ENCODE measurements at places on chromosomes 1 and 21.

GRCh38 chr1:147099192-147099591, 73.1 kb downstream of the PRKAB2 start:
- DNase-seq = no peak

GRCh38 chr1:221832151-221832550, 90.3 kb upstream of the DUSP10 start:
- no peak for DNase-seq

GRCh38 chr1:21192284-21192683, 15.6 kb upstream of the EIF4G3 start:
- no peak for DNase-seq

GRCh38 chr1:15915991-15916390, 59.9 kb downstream of the ZBTB17 start:
- DNase-seq = no peak

- DNase-seq = no peak
These were observed 39.3 kb upstream of the RAVER2 start for GRCh38 chr1:64705591-64705990.

GRCh38 chr21:39690454-39690853, 54.5 kb upstream of the IGSF5 start:
- DNase-seq = no peak

DNA sequence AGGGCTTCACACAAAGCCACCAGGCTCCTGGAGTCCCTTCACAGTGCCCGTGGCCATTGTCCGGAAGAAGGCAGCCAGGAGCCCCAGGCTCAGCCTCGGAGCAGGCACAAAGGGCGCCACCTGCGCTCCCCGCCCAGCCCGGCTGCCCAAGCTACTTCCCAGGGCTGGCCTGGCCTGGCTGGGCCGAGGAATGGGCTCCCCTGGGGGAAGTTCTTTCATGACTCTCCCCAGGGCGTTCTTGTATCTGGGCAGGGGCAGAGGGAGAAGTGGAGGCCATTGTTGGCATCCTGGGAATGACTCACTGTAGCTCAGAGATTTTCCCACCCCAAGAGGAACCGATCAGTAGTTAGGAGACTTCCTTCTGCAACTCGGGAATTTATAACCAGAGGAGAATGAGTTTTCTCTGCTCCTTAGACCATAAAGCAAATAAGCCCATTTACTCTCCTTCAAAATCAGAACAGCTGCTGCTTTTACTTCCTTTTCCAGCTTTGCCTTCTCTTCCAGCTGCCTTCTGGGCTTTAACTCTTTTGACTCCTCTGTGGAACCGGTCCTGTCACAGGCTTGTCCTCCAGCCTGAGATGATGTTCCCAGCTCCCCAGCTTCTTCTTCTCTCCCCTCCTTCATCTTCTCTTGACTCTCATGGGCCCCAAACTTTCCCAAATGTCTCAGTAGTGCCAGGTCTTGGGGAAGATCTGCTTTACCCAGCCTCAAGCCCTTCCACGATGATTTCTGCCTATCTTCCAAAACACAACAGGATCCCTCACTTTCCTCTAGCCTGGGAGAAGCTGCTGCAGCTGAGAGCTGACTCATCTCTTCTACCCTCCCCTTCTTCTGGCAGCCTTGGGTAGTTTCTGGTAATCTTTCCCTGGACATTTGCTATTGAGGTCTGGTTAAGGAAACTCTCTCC, 118.7 kb upstream of the CD34 start:
- no peak for DNase-seq

DNA sequence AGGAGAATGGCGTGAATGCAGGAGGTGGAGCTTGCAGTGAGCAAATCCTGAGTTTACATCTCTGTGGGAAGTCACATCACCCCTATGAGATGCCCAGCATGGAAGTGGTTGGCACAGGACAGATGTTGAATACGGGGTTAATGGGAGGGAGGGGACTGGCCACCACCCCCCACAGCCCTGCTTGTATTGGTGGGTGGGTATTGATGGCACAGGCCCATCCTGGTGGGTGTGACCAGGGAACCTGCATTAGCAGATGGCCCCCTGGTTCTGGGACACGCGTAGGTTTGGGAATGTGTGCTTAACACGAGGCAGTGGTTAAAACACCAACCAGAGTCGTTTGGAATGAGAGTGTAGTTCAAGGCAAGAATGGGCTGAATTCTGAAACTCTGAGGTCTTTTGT, 117.9 kb downstream of the PRDM2 start:
- no peak for DNase-seq

- DNase-seq = no peak
These were observed 17.8 kb downstream of the MTHFR start for GRCh38 chr1:11787804-11788436.

DNA sequence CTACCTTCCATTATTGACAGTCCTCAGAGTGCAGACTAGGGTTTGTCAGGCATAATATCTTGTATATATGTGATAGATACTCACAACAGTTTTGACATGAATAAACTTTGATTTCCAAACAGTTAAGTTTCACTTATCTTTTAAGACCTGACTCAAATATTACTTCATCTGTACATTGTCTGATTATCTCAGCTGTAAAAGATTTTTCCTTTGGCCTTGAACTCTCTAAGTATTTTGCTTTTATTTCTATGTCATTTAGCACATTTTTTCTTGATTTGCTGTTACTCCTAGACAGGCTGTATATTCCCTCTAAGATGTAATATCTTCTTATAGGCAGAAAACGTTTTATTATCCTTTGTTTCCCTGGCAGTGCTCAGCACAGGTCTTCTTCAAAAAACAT, 65.6 kb upstream of the DMRTA2 start:
- DNase-seq = no peak

Data from activated effector memory CD4-positive, alpha-beta T cell treated with Interleukin-2 at 50 U/mL for 16 hours (primary cell).